NCI-H510A (cell line): ENCODE measurements at places on chromosomes 6 and 20.

DNA sequence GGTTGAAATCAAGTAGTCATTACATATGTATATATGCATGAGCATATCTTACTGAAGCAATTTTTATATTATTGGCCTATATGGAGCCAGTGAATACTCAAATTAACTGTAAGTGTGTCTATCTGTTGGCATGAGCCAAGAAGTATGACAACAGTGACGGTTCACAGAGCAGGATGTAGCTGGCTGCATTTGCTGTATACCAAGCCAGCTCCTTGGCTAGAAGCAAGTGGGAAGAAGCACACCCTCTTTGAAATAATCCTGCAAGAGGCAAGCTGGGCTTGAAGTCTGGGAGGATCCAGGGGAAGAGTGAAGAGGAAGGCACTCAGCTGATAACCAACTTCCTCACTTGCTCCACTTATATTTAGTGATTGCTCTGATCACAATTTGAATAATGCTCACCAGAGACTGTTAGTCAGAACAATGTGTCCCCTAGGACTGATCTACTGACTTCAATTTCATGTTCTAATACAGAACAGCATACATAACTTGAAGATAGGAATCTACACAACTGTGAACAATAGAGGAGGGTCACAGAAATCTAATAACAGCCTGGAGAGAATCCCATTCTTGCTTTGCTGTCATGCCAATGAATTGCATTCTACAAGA lies 497.3 kb downstream of the PRKN start:
- DNase-seq, result no peak

DNA sequence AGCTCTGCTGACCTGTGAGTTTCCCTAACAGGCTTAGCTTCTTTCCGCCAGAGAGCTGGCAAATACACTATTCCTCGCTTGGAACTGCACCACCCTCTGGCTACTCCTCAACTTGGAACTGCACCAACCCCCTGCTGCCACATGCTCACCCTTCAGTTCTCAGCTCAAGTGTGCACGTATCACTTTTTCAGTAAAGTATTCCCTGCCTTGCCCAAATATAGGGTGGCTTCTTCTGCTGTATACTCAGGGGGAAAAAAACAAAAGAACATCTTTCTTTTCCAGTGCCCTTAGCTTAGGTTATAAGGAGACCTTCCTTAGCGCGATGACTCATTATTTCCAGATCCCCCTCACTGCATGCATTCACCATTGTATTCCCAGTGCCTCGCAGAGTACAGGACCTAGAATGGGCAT lies 21.2 kb downstream of the GNAS-AS1 start:
- no peak for DNase-seq

DNA sequence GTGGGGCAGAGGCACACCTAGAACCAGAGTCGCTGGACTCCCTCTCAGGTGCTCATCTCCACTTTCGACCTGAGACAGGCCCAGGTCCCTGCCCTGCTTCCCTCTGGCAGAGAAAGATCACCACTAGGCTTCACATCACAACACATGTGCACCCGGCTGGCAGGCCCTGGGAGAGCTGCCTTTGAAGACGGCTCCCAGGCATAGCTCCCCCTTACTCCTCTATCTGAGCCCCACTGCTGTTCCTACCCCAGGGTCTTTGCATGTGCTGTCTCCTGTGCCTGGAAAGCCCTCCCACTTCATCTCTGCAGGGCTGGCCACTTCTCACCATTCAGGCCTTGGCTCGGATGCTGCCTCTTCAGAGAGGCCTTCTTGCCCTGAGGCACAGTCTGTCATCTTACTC lies 89.2 kb downstream of the NOL4L start:
- no peak for DNase-seq

DNA sequence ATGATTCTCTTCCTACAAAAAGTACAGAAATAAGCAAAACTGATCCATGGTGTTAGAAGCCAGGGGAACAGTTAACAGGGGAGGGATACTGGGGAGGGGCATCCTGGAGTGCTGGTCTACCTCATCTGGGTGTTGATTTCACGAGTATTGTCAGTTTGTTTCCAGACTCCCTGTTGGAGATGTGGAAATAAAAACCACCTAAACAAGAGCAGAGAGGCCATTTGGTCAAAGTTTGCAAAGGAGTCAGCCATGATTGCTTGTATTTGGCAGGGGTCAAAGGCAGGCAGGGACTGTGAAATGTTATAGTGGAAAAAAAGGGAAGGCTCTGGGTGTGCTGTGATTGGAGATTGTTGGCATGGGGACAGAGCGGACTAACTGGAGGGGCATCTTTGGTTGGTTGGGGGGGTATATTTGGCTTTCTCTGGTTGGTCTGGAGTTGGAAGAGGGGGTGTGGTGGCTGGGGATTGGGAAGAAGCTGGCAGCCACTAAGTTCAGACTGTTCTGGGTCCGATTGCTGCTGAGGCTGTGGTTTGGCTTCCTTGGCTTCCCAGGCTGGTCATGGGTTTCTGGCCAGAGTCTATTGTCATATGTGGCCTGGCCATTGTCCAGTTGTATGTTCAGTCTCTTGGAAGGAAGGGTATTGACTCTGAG lies 14.9 kb upstream of the PANK2 start:
- no peak for DNase-seq

- DNase-seq, result no peak
Measured at GRCh38 chr20:53454675-53455276, 138.9 kb downstream of the ZNF217 start.

DNA sequence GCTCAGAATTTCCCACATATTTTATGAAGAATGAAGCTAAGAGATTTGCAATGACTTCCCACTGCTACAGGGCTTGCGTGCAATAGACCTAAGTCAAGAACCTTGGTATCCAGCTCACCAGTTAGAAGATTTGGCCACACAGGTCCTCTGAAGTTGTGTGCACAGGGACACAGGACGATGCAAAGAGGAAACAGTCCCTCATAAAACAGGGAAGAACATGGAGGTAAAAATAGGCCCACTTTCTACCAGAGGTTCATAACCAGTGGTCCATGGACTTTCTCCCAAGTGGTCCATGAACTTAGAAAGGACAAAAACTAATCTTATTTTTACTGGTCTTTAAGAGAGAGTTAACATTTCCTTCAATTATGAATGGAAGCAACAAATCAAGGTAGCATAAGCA lies 1.3 kb downstream of the ZKSCAN4 start:
- no peak for DNase-seq

DNA sequence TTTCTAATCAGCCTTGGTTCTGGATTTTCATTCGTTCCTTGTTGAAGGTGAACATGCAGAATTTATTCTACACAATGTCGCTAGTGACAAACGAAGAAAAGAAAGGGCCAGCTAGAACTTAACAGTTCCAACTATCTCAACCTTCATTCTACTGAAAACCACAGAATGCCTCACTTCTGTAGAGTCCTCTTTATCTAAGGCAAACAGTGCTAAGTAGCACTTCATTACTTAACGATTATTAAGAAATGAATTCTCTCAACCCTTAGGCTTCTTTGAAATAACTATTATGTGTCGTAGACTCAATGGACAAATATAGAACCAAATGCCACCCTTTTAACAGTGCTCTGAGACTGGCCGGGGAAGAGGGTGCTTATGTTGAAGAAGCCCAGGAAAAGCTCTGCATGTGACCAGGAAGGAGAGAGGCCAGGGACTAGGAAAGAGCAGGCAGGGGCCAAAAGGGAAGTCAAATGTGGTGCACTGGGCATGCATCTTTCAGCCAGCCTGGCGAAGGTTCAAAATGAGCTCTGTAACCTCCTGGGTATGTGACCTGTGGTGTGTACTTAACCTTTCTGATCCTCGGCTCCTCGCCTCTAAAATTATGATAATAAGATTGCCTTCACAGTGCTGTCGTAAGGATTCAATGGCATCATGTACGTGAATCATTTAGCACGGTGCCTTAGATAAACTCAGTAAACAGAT lies 55.4 kb upstream of the BMP2 start:
- DNase-seq, result no peak

GRCh38 chr20:59386809-59387208 lies 86.4 kb downstream of the EDN3 start:
- no peak for DNase-seq
